ENCODE measurements at places on chromosomes 11 and 22.

DNA sequence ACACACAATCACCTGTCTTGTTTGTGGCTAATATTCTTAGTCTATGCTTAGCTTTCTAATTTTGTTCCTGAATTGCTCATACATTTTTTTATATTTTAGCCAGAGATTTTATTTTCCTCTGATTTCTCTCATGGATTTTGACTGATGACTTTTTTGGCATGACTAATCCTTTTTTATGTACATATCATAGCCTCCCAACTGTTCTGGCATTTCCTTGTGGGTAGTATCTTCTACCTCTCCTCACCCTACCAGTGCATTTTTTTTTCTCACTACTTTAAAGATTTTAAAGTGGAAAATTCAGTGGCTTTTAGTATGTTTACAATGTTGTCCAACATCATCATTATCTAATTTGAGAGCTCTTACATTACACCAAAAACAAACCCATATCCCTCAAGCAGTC, 84.4 kb upstream of the TENM4 start:
- no peak for DNase-seq

DNA sequence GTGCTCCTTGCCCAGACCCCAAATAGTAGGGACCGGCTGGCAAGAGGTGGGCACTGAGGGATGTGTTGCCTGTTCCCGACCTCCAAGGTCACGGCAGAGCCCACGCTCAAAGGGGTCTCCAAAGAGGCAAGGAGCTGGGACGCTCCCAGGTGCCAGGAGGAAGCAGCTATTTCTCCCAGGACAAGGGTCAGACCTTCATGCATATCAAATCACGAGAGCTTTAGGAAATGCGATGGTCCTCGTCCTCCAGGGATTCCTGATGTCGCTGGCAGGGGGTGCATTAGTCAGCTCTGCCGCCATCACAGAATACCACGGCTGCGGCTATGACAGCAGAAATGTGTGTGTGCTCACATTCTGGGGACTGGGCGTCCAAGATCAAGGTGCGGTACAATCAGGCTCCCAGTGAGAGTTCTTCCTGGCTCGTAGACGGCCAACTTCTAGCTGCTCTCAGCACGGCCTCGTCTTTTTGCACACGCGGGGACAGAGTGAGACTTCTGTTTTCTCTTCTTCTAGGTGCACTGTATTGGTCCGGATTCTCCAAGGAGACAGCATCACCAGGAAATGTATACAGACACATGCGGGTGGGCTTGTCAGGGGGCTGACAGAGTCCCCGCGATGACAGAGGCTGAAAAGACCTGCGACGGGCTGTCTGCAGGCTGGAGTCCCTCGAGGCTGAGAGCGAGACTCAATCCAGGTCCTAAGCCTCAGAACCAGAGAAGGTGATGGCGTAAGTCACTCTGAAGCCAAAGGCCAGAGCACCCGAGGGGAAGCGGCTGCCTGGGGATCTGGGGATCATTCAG, 81.6 kb downstream of the SHANK2 start:
- no peak for DNase-seq

- no peak for DNase-seq
These were observed 110.1 kb downstream of the NOX4 start for GRCh38 chr11:89381094-89381493.

- DNase-seq = no peak
These were observed 115.9 kb downstream of the TRIM29 start for GRCh38 chr11:120021978-120022377.

- DNase-seq = no peak
These were observed 8.7 kb upstream of the ABTB2 start for GRCh38 chr11:34366522-34366921.

DNA sequence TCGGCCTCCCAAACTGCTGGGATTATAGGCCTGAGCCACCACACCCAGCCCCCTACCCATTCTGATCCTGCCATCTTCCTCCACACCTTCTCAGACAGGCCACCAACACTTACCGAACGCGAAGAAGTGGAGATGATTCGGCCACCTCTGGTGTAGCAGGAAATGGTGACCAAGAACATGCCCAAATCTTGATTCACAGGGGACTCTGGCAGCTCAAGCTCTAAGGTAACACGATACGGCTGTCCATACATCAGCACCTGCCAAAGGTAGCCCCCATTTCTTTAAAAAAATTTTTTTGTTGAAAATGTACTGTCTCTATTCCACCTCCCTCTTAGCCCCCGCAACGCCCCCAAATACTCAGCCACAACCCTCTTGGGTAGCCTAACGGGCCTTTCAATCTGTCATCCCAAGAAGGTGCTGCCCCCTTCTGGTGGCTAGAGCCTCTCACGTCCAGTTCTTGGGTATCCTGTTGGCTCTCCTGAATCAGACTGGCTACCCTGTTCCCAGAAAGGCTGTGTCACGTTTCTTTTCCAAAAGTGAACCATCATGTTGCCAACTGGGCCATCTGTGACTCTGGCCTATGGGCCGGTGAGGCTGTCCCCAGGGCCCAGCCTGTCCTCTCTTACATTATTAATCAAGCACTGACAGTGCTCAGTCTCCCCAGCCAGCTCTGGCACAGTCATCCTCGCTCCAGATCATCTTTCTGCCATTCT, 5.3 kb upstream of the LRRN4CL start:
- no peak for DNase-seq
